Metanephros (tissue), 2 donors: ENCODE measurements at places on chromosomes 6 and 20. TPM values are rescaled to one million over a fixed set of nuclear protein-coding genes. Genes with fewer than 3 reads are reported as not detected.

CTCFL gene
- 0.88 TPM for total RNA-seq

DHX35 gene
- 20.3 TPM for total RNA-seq

PAK5 gene
- total RNA-seq, result 0.06 TPM

RAD21L1 gene
- not detected for total RNA-seq

NT5E gene
- total RNA-seq, result 6.8 TPM

MAFB gene
- 47.9 TPM for total RNA-seq

BPI gene
- total RNA-seq, result 6.4 TPM

CLDN20 gene
- total RNA-seq, result 0.29 TPM

BTNL2 gene
- not detected for total RNA-seq

IL17F gene
- total RNA-seq, result not detected

TFAP2A gene
- total RNA-seq, result 7.3 TPM

BMP5 gene
- 4.9 TPM for total RNA-seq

FAM217A gene
- 0.29 TPM for total RNA-seq

MLN gene
- total RNA-seq, result 0.53 TPM

NTSR1 gene
- 0.58 TPM for total RNA-seq

CDH4 gene
- total RNA-seq, result 4.8 TPM

SEC63 gene
- total RNA-seq, result 43.7 TPM

PRDM13 gene
- not detected for total RNA-seq

TBXT gene
- not detected for total RNA-seq

RSPO3 gene
- total RNA-seq, result 10.8 TPM

OXT gene
- not detected for total RNA-seq

TOX2 gene
- total RNA-seq, result 1.2 TPM

ADNP gene
- 59.9 TPM for total RNA-seq

TFAP2B gene
- total RNA-seq, result 4.7 TPM

SF3B5 gene
- 119 TPM for total RNA-seq

ULBP2 gene
- 2.3 TPM for total RNA-seq

MAP3K7 gene
- total RNA-seq, result 32.8 TPM
